ENCODE measurements at places on chromosomes 7 and 10. TPM values are rescaled to one million over a fixed set of nuclear protein-coding genes. Genes with fewer than 3 reads are reported as not detected.

- DNase-seq, result no peak
Measured at GRCh38 chr10:55019439-55019838, 218.4 kb upstream of the PCDH15 start.

- DNase-seq, result no peak
Measured at GRCh38 chr10:92957223-92958010, 103.2 kb upstream of the CYP26C1 start.

DNA sequence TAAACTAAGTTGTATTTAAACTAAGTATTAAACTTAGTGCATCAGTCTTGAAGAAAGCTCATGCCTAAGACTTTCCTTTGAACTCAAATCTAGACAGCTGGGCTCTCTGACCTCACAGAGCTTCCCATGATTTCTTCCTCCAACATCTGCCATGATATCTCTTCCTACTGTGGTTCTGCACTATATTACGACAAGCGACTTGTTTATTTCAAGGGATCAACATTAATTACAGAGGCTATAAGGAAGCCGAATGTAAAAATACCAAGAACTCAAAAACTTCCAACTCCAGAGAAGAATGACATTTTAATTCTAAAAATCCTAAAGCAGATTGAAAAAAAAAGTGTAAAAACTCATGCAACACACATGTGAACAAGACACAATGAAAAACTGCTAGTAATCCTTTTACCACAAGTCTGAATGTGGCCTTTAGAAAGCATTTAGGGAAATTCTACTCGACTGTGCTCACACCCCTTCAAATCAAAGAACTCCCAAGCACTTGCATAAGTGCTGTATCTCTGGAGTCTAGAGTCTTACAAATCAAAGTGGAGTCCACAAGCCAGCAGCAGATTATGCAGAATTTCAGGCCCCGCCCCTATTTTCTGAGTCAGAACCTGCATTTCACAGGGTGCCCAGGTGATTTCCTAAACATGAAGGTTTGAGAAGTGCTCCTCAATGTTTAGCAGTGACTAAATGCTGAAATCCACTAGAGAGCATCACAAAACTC, 22.7 kb upstream of the WASHC2A start:
- no peak for DNase-seq

DNA sequence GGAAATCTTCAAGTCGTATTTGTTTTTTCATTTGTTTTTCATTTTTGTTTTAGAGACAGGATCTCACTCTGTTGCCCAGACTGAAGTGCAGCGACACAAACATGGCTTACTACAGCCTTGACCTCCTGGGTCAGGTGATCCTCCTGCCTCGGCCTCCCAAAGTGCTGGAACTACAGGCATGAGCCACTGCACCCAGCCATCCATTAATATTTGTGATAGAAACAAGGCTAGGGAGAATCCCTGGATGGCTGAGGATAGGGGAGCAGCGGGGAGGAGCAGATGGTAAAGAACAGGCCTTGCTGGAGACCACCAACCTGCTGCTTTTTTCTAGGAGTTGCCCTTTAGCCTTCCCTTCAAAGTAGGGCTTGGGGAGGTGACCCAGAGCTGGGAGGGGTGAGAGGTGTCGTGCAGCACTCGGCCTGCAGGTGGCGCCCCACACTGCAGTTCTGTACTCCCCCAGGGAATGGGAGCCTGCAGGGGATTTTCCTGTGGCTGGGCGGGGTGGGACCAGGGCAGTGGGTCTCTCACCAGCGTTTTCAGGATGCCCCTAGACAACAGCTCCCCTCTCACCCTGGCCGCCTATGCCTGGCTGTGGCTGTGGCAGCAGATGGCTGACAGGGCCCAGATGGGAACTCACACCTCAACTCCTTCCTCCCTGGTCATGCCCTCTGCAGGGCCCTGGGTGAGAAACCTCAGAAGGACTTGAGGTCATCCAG, 12.6 kb upstream of the CDH23 start:
- DNase-seq, result peak; percentile 73

DNA sequence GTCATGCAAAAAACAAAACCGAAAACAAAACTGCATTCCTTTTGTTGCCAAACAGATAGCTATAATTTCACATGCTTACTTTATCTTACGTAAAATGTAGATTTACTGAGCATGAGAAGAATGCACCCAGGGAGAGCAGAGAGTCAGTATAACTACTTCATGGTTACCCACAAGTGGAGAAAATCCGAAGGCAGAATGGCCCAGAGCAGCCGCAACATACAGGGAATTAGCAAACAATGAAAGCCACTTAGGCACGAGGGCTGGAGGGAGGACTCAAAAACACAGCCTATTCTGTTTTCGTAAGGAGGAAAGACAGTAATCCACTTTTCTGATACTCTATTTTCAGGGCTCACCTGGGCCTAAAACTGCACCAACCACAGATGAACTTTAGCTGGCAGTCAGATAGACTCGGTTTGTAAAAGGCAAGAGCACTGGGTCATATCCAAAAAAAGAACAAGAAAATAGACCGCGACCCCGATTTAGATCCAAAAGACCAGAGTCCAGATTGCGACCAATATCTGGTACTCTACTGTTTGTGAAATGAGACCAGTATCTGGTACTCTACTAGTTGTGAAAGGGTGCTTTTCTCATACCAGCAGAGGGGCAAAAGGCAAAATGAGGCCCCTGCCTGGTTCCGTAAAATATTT, 1.3 kb downstream of the ITPRIP start:
- no peak for DNase-seq

DNA sequence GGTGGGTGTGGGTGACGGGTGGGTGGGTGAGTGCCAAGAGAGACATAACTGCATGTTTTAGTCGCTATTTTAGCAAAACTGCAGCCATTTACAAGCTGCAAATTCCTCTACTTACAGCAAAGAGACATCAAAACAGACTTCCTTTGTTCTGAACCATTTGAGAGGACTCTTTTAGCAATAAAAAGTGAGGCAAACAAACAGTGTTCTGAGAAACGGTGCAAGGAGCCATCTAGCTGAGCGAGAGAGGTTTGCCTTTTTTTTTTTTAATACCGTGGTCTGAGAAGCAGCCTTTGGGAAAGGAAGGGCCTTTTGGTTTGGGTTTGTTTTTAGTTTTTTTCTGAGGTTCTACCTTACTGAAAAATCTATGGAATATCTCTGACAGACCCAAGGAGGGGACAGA, 62.9 kb downstream of the SCRN1 start:
- no peak for DNase-seq

DNA sequence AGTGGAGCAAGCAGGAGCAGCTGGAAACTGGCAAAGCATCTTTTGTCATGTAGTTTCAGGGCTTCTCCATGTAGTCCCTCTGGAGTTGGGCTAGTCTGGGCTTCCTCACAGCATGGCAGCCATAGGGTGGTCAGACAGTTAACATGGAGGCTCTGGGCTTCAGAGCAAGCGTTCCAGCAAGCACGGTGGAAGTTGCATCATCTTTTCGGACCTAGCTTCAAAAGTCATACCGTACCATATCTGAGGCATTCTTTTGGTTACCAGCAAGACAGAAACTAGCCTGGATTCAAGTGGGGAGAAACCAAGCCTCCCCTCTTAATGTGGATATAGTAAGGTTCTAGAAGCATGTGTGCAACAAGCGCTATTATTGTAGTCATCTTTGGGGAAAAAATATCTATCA, 135.0 kb downstream of the HTR7 start:
- no peak for DNase-seq

DNA sequence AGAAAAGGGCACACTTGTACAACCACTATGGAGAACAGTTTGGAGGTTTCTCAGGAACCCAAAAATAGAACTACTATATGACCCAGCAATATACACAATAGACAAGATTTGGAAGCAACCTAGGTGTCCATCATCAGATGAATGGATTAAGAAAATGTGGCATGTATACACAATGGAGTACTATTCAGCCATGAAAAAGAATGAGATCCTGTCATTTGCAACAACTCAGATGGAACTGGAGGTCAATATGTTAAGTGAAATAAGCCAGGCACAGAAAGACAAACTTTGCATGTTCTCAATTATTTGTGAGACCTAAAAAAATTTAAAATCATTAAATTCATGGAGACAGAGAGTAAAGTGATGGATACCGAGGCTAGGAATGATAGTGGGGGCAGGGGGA, 118.8 kb downstream of the ZNF467 start:
- no peak for DNase-seq

GRCh38 chr10:131024259-131025131, 287.0 kb downstream of the TCERG1L start:
- DNase-seq, result no peak

GRCh38 chr7:112130729-112131410, 75.3 kb downstream of the DOCK4 start:
- no peak for DNase-seq

DNA sequence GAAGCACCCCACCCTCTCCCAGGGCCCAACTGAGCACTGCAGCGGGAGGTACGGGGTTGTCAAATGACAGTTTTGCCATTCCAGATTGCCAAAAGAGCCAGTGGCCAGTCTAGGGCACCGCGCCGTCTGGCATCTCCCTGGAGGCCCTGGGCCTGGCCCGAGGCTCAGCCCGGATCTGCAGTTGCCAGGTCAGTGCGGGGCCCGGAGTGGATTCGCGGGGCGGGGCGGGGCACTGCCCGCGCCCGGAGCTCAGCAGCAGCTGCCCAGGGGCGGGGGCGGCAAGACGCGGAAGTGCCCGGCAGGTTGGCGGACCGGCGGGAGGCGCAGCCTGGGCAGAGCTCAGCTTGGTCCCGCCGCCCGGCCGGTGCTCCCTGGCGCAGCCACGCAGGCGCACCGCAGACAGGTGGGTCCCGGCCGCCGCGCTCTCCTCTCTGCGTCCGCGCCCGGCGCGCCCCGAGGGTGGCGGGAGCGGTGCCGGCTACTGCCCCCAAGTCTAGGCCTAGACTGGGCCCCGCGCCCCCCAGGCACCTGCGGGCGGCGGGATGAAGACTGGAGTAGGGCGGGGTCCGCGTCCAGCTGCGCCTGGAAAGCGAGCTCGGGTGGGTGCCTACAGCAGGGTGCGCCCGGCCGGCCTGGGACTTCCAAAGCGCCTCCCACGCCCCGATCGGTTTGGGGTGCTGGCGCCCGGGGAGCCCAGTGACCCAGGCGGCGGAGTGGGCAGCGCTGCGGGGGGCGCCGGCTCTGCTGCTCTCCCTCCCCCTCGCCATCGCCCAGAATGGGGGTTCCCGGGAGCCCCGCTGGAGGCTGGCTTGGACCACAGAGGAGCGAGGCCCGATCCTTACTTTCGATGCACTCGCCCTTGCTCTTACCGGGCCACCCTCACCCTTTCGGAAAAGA, at the start of gene IRF5:
Gene IRF5 (plus strand): TSS at position 281 of the 897 bp plus-strand sequence. CDS start 4,155 bp downstream, outside the sequence.
- peak; percentile 82 for DNase-seq

- DNase-seq, result no peak
Measured at GRCh38 chr7:83150310-83150709, 12.4 kb downstream of the PCLO start.

GRCh38 chr10:91137822-91138221, 82.6 kb upstream of the PCGF5 start:
- DNase-seq, result no peak

DNA sequence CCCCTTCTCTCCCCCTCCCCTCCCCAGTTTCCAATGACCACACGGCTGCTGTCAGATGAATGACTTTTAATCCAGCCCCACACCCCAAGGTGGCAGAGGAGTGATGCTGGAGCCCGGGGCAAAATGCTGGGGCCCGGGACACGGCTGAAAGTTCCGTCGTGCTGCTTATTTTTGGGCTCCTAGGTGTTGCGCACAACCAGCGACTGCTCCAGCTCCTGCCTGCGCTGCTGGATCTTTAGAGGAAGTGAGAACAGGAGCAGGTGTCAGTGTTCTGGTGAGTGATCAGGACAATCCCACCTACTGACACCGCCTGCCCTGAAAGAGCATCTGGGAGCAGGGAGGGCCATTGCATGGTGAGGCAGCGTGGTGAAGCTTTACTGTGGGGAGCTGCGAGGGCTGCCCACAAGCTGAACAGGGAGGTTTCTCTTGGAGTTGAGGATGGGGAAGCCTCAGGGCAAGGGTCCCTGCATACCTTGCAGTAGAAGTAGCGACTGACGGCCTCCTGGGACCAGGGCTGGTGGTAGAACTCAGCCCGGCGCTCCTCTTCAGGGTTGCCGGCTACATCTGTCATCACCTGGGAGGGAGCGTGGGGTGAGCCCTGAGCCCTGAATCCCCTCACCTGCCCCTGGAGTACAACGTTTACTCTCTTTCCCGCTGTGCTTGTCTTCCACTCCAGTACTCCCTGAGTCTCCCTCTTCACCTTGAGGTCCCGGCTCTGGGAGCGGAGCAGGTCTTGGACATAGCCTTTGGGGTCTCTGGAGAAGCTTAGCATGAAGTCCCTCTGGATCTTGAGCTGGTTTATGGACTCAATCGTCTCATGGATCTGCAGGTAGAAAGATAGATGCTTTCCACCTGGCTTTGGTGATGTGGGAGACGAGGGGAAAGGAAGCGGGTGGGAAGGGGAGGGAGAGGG, 6.9 kb downstream of the CHPF2 start:
- no peak for DNase-seq

DNA sequence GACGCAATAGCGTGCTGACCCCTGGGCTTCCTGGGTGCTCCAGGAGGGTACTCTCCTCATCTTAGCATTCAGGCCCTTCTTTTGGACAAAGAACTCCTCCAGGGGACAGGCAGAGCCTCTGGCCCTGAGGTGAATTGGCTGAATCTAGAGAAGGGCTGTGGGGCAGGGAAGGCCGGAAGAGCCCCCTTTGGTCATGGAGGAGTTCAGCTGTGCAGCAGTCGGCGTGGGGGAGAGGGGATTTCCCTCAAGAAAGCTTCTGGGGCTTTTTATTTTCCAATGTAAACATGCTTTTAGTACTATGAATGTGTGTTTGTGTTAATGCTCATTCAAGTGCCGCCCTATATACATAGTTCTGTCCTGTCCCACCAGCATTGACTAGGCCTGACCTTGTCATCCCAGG, 38.8 kb downstream of the FIGNL1 start:
- DNase-seq, result no peak

The RET gene
- not detected for total RNA-seq

The PKD2L1 gene
- total RNA-seq, result not detected

The CACUL1 gene
- 34.2 TPM for total RNA-seq

The ZCCHC24 gene
- total RNA-seq, result not detected

The AQP1 gene
- total RNA-seq, result 9.8 TPM

All from HT-29 (cell line).